HAP-1 (cell line): ENCODE measurements at places on chromosomes 7 and 10.

DNA sequence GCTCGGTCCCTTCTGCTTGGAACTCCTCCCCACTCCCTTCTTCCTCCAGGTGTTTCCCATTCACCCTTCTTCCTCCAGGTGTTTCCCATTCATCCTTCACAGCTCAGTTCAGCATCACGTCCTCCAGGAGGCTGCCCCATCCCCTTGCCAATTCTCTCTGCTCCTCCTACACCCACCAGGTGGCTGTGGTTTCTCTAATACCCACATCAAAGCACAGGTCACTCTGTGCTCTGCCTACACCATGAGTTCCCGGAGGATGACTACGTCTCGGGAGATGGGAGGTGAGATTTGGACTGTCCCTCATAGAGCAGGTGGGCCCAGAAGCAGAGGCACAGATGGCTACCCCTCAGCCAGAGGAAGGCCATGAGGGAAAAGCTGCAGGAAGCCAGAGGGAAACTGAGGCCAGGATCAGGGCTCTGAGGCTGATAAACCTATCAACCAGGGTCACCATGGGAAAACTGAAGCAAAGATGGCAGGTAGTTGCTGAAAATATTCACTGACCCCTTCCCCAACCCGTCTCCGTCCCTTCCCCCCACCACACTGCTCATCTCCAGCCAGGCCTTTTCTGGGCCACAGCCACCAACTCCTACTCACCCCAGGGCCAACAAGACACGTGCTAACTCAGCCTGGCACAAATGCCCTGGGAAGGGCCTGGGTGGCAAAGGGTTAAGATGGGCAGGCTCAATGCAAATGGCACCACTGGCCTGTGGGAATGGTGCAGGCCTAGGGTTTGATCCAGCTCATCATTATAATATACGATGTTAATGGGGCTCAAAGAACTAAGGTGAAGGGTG, 56.6 kb upstream of the CPXM2 start:
- DNase-seq: no peak

- DNase-seq: no peak
These were observed 909.7 kb downstream of the DNAJB9 start for GRCh38 chr7:109479388-109479787.

DNA sequence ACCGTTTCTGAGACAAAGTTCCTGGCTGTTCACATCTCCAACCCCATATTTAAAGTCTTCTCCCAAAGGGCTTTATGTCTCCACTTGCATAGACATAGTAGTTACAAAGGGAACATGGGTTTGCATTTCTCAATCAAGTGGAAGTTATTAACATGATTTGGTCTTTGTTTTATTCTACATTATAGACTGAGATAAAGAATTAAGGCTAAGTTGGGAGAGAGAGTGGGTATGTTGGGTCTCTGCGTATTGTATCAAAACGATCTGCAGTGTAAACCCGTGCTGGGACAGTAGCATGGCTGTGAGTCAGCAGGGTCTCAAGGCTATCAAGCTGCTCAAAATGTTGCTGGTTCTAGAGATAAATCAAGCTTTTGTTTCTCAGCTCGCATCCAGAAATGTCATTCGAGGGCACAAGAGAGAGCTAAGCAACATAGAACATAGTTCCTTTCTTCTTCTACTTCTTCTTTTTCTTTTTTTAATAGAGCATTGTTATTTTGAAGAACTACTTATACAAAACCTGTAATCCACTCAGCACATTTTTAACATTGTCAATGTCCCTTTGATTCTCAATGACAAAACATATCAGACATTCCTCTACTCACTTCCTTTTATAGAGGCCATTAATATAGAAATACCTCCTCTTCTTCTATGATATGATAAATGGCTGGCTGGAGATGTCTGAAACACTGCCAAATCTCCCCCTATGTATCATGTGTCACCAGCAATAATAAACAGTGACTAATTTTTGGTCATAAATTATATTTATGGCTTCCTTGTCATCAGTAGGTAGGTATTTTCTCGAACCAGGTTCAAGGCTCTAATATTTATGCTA, 34.5 kb upstream of the RHOBTB1 start:
- peak; percentile 77 for DNase-seq

- DNase-seq: peak; percentile 48
These were observed 64.2 kb downstream of the PHYHIPL start for GRCh38 chr10:59240582-59241183.

DNA sequence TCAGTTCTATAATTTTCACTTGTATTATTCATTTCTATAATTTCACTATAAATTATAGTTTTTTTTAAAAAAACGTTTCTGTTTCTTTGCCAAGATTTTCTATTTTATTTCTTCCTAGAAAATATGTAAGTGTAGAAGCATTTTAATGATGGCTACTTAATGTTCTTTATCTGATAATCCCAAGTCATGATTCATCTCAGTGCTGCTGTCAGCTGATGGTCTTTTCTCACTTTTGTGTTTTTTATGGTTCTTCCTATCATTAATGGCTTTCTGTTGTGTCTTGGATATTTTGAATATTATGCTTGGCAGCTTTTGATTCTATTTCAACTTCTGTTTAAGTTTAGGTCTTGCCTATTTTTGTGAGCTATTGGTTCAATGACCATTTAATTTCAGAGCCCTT, 268.6 kb downstream of the BAMBI start:
- no peak for DNase-seq

DNA sequence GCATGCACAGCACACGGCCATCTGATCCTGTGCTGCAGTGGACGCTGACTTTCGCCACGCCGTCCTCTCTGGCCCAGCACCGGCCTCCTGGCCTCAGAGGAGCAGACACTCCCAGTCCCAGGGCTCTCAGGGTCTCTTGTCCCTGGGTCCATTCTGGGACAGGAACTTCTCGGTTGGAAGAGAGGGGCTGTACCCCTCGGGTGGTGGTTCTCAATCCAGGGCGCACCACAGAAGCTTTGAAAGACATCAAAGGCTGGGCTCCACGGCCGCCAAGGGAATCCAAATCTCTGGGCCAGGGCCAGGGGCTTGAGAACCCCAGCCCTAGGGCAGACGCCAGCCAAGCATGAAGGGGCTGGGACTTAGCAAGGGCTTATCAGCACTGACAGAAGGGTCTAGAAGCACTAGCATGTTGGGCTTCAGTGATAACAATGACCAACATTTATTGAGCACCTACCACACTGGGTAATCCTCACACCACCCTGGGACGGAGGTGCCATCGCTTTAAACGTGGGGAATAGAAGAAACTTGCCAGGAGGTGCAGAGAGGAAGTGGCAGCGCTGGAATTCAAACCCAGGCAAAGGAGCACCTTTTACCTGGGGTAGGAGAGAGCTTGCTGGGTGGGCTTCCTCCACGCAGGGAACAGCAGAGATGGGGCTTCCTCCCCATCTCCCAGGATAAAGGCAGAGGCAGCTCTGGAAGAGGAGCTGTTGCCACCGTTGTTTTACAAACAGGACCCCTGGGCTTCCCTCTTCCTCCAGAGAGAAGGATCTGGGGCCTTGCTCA, 1.8 kb upstream of the PYROXD2 start:
- no peak for DNase-seq

- no peak for DNase-seq
These were observed 505.1 kb downstream of the DNAJB6 start for GRCh38 chr7:157841773-157842370.

DNA sequence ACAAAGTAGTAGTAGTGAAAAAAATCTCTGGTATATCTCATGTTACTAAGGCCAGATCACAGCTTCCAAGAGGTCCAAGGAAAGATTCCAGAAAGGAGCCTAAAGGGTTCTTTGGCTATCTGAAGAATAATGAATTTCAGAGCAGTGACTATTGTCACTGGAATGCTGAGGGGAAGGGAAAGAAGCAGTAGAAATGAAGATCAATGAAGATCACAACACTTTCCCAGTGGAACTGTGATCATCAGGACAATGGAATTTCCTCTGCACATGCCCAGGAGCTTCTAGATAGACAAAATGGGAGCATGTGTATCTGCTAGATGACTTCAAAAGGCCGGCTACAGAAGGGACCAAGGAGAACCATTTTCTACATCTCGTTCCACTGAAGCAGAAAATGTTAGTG, 219.5 kb upstream of the PHYHIPL start:
- DNase-seq: no peak

DNA sequence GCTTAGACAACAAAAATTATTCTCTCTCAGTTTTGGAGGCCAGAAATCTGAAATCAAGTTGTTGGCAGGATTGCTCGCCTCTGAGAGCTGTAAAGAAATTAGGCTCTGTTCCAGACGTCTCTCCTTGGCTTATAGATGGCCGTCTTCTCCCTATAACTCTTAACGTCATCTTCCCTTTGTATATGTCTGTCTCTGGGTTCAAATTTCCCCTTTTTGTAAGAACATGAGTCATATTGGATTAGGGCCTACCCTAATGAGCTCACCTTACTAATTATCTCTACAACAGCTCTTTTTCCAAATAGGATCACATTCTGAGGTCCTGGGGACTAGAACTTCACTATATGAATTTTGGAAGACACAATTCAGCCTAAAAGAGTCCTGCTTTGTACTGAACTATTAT, 22.4 kb downstream of the GALNTL5 start:
- no peak for DNase-seq

- DNase-seq: no peak
These were observed 290.0 kb upstream of the TEX47 start for GRCh38 chr7:89085580-89085979.

- no peak for DNase-seq
These were observed 4.4 kb downstream of the DDIT4 start for GRCh38 chr10:72277996-72278667.

DNA sequence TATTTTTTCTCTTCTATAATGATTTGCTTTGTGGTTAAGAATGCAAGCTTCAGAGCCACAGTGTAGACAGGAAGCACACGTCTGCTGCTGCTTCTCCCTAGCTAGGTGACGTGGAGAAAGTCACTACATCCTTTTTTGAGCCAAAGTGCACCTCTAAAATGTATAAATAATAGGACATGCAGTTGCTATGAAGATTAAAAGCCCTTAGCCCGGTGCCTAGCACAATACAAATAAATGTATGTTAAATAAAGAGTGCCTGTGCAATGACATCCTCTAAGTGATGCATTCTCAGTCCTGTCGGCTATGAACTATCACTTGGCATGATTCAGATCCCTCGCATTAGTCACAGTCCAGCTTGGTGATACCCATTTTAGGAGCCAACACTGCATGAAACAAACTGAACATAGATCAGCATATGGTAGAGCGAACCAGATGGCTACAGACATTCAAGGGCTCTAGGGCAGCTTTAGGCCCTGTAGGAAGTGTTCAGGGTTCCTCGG, 4.8 kb upstream of the TRDMT1 start:
- no peak for DNase-seq

DNA sequence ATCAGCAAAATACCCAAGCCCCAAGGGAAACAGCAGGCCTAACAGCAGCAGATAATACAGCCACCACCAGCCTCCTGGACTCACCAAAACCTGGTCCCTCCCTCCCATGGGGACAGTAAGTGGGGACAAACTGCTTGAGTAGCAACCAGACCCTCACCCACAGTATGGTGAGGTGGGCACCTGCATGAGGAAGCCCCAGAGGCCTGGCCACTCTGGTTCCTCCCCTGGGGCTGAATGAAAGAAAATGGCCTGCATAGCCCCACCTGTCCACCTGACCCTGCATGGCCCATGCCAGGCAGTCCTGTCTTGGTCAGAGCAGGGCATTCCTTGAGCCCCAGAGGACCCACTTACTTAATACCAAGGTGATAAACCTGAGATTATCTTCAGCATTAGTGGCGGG, 13.0 kb upstream of the C10orf90 start:
- no peak for DNase-seq

GRCh38 chr10:131963811-131964210, 17.9 kb downstream of the BNIP3 start:
- DNase-seq: no peak

- no peak for DNase-seq
These were observed 94.2 kb upstream of the ASAH2 start for GRCh38 chr10:50345545-50345944.

- no peak for DNase-seq
These were observed 107.0 kb downstream of the PLXNA4 start for GRCh38 chr7:132469264-132469663.

DNA sequence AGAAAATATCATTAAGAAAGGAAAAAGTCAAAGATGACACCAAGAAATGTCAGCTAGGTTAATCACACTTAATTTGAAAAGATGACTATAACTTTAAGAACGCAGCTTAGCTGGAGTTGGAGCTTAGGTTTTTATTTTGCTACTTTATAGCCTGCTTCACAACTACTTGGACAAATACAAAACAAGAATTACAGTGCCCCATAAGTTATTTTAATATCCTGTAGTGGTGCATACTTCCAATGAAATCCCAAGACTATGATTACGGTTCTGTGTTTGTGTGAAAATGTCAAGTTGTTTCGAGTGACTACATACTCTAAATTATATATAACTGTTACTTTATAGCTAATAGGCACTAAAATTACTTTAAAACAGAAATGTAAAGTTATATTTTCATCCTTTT, 244.6 kb upstream of the MGMT start:
- no peak for DNase-seq

GRCh38 chr7:111732923-111733322, 170.6 kb upstream of the IMMP2L start:
- DNase-seq: no peak

- no peak for DNase-seq
These were observed 77.0 kb downstream of the ADCYAP1R1 start for GRCh38 chr7:31129067-31129466.

DNA sequence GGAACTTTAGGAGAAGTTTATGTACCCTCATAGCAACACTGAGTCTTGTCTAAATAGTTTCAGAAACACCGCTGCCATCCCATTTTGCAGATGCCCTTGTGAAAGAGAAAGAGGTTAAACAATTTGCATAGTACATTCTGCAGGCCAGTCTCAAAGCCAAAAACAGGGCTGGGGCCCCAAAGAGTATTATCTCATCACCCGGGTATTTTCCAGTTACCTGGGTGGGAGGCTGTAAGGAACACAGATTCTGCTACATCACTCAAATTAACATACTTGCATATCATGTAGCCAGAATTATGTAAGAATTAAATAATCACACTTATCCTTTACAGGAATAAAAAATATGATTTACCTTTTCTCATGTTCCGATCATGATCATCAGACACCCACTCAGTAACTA, 3.1 kb upstream of the FAM171A1 start:
- DNase-seq: no peak

DNA sequence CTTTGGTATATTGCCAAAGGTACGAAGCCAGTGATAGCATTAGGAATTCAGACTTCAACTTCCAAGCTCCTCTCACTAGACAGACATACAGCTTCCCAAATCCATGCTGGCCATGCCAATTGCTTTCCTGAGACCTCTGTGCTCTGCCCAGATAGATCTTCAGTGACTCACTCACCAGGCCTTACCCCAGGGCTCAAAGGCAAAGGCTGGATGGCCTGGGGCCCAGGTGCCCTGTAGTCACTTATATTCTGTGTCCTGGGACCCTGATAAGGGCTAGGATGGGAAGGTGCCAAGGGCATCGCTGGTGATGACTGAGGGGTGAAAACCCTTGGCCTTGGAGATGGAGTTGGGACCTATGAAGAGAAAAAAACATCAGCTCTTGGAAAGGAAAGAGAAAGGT, 27.7 kb downstream of the WNT8B start:
- DNase-seq: no peak

DNA sequence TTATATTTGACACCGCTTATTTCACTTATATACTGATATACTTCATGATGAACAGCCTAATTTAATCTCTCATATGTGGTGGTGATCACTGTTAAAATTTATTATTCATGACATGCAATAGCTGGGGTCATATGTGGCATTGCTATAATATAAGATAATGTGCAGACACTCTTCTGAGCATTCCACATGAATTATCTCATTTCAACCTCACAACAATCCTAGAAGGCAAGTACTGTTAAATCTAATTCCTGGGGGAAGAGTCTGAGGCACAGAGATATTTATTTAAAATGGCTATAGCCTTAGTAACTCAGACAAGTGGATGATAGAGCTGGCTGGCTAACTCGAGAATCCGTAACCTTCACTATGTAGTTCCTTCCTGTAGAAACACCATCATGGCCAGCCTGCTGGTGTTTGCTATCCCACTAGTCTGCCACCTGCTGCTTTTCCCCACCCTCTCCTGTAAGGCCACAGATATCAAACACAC, 46.6 kb upstream of the A1CF start:
- DNase-seq: no peak
